A172 (cell line): ENCODE measurements at places on chromosomes 2 and 18.

GRCh38 chr18:3995476-3996102 lies 459.5 kb downstream of the DLGAP1 start:
- DNase-seq, result peak; percentile 47

DNA sequence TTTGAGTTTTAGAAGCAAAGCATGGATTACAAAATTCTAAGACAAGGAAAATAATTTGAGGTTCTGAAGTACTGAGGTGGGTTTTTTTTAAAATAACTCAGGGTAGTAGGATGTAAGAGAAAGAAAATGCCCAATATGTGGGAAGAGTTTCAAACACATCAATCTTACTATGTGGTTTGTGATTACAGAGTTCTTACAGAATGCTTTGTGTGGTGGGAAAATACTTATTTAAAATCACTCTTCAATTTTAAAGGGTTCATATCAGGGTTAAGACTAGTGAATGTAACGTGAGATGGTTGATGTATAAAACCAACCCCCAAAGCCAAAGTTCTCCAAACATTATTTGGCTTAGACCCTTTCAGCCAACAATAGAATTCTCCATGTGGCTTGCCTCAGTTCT lies 173.5 kb downstream of the UBE2E3 start:
- no peak for DNase-seq

DNA sequence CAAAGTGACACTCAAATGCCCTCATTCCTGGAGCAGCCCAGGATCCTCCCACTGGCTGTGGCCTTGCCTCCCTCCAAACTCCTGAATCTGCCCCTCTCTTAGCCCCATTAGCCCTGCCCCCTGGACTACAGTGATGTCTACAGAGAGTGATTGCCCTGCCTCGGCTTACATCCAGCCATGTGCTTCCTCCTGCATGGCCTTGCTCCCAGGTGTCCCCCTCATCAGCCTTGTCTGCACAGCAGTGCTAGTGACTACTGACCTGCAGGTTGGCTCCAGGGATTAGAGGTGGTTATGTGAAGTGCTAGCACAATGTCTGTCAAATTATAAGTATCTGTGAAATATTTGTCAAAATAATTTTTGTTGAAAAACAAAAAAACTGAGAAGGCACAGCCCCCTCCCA lies 259.1 kb upstream of the MYT1L start:
- DNase-seq, result no peak

- no peak for DNase-seq
These were observed 33.2 kb downstream of the ADCY3 start for GRCh38 chr2:24886691-24887304.

DNA sequence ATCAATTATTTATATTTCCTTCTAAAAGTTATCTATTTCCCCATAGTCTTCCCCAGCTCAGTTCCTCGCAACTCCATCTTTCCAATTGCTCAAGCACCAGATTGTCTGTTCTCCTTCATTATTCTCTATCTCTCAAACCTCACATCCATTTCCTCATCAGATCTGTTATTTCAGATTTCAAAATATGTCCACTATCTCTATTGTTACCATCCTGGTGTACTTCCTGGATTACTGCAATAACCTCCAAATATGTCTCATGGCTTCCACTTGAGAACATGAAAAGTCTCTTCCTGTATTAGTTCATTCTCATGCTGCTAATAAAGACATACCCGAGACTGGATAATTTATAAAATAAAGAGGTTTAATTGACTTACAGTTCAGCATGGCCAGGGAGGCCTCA lies 641.7 kb upstream of the ZEB2 start:
- no peak for DNase-seq

GRCh38 chr2:66201242-66201641 lies 233.7 kb upstream of the MEIS1 start:
- DNase-seq, result no peak

DNA sequence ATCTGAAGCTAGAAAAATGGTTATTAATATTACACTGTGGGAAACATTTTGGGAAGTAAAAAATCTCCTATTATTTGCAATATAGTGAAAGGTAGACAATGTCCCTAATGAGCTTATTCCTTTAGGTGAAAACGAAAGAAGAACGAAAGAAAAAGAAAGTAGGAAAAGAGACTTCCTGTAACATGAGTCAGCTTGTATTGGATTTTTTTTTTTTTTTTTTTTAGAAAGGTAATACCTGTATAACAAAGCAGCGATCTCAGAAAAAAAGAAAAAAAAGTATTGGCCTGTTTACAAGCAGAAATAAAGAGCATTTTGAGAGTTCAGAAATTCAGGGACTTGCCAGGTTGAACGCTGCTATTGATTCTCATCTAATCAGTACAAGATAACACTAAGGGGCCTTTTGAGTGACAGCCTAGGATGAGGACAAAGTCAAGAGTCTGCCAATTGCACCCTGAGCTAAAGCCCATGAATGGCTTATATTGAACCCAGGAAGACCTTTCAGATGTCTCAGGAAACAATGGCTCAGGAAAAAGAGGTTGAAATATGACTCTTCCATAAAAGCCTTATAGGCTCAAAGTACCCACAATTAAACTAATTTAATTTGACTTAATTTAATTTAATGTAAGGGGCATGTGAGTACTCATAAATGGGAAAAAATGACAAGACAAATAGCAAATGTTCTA lies 615.6 kb upstream of the CDH2 start:
- peak; percentile 36 for DNase-seq

DNA sequence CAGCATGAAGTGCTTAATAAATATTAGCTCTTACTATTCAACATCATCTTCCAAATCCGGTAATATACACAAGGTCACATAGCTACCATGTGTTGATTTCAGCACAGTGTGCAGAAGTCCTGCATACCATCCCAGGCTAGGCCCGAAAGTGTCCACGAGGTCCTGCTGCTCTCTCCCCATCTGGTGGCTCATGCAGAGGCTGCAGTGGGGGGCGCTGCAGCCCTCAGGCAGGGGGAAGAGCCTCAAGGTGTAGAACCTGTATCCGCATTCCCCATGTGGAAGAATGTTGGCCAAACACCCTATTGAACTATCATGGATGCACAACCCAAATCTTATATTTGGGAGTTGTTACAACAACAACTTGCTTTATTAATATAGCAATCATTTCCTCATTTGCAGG lies 88.5 kb downstream of the ST6GAL2 start:
- no peak for DNase-seq

- no peak for DNase-seq
These were observed 89.7 kb downstream of the CRIM1 start for GRCh38 chr2:36445185-36445866.

DNA sequence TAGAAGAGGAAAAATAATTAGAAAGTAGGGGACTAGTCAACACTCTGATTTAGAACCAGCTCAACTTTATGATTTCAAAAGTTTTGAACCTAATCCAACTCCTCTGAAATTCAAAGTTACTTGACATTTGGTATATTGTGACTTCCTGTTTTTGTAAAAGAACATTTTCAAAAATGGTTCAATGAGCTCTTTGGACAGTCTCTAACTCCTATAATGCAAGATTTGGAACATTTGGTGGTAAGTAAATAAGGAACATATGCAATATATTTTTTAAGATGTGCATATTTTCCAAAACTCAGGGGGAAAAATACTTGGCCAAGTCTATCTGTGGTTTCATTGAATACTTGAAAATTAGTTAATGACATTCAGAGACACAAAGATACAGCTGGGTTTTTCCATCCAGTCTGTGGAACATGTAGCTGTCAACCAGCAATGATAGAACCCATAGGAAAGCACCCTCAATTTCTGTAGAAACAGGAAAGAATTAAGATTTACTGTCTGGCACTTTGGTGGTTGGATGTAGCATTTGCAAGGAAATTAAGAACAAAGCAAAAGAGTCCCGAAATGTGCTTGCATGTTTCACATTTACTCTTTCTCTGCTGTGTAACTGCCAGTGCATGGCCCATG lies 17.0 kb upstream of the ANKRD44 start:
- DNase-seq, result no peak

DNA sequence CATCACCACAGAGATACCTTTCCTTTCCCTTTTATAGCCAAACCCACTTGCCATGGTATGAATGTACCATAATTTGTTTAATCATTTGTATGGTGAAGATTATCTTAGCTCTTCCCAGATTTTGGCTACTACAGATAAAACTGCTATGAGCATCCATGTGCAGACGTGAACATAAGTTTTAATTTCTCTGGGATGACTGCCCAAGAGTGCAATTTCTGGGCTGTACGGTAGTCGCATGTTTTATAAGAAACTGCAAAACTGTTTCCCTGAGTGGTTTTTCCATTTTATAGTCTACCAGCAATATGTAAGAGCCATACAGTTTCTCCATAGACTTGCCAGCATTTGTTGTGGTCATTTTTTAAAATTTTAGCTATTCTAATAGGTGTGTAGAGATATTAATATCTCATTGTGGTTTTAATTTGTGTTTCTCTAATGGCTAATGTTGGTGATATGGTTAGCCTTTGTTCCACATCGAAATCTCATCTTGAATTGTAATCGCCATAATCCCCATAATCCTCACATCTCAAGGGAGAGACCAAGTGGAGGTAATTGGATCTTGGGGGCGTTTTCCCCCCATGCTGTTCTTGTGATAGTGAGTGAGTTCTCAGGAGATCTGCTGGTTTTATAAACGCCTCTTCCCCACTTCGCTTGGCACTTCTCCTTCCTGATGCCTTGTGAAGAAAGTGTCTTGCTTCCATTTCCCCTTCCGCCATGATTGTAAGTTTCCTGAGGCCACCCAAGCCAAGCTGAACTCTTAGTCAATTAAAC lies 628.5 kb upstream of the KLHL29 start:
- DNase-seq, result no peak

DNA sequence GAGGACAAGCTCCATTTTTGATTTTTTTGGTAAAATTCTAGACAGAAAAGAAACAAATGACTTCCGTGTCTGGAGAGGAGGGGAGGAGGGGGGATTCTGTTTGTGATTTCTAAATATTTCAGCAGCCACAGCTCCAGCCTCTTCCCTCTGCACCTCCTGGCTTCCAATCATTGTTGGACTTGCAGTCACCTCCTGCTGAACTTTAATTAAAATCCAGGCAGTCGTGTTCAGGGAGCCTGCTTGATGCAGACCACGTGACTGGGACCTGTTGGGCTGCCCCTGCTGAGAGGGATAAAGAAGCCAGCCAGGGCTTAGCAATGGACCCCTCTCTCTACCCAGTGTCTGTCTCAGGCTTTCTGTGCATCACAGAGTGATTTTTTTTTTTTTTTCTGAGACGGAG lies 115.1 kb downstream of the SH3BP4 start:
- DNase-seq, result no peak

- DNase-seq, result no peak
These were observed 7.6 kb downstream of the GMPPA start for GRCh38 chr2:219506153-219506801.

DNA sequence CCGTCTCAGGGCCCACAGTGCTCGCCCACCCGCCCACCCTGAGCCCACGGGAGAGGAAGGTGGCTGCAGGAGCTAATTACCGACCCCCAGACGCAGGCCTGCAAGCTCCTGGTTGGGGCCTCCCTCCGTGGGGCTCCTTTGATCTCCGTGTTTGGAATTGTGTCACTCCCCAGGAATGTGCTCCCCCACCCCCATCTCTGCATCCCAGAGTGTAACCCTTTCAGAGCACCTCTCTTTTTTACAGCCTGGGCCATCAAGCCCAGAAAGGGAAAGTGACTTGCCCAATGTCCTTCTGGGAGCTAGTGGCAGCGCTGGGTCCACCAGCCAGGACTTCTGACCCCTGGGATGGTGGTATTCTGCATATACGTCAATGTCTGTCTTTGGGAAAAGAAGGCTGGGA lies 335.1 kb downstream of the CYRIA start:
- no peak for DNase-seq

DNA sequence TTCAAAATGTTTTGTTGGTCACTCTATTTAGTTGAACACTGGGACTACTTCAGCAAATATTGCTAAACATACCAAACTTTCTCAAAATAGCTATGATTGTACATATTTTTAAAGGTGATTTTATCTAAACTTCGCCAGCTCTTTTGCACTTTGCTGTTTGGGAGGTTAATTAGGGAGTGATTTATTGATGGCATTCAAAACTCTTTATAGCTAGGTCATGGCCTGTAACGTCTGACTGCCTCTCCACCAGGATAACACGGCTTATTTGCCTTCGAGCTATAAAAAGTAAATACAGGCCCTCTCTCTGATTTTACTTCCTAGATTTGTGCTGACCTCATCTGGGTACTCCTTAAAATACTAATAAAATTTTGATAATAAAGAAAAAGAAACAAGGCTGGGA lies 931.9 kb downstream of the DCDC2C start:
- DNase-seq, result no peak

DNA sequence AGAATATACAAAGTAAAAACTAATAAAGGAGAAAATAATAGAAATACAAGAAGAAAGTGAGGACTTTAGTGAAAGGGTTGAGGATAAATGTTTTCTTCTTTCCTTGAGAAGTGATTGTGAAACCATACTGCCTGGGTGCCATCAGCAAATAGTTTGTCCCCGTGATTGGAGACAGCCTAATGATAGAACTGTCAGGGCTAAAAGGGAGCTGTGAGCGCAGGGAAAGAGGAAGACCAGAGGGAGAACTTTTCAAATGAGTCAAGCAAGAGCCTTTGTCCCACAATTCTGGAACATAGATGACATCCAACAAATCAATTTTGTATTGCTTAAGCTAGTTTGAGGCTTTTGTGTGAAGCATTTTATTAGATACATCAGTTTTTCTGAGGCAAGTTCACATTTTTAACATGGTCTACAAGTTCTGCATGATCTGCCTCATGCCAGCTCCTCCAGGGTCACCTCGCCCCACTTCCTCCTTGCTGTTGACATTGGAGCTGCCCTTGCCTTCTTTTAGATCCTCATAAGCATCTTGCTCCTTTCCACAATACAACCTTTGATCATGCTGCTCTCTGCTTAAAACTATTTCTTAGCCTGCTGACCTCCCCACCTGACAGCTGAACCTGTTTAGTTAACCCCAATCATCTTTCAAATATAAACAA lies 213.4 kb upstream of the REG3G start:
- DNase-seq, result no peak

DNA sequence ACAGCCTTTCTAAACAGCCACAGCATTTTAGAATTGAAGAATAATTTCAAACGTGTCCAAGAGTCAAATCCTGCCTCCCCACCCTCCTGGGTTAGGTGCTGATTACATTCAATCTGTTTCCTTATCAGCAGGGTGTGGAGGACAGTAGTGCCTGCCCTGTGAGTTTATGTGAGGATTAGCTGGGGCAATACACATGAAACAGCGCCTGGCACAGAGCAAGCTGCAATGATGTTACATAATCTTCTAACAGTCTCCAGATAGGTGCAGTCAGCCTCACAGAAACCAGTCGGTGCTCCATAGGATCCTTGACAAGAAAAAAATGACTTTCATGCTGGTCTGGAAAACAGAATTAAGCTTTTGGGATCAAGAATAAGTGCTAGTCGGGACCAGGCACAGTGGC lies 91.7 kb upstream of the ITGA6 start:
- DNase-seq, result no peak

- DNase-seq, result no peak
These were observed 68.2 kb downstream of the ZNF516 start for GRCh38 chr18:76426737-76427305.

GRCh38 chr2:179745635-179746256 lies 115.7 kb downstream of the ZNF385B start:
- DNase-seq, result no peak

GRCh38 chr18:26888259-26888658 lies 22.8 kb upstream of the AQP4 start:
- no peak for DNase-seq
